Spinal cord (tissue), 10 donors: ENCODE measurements at places on chromosomes 1 and 21. TPM values are rescaled to one million over a fixed set of nuclear protein-coding genes. Genes with fewer than 3 reads are reported as not detected.

DNA sequence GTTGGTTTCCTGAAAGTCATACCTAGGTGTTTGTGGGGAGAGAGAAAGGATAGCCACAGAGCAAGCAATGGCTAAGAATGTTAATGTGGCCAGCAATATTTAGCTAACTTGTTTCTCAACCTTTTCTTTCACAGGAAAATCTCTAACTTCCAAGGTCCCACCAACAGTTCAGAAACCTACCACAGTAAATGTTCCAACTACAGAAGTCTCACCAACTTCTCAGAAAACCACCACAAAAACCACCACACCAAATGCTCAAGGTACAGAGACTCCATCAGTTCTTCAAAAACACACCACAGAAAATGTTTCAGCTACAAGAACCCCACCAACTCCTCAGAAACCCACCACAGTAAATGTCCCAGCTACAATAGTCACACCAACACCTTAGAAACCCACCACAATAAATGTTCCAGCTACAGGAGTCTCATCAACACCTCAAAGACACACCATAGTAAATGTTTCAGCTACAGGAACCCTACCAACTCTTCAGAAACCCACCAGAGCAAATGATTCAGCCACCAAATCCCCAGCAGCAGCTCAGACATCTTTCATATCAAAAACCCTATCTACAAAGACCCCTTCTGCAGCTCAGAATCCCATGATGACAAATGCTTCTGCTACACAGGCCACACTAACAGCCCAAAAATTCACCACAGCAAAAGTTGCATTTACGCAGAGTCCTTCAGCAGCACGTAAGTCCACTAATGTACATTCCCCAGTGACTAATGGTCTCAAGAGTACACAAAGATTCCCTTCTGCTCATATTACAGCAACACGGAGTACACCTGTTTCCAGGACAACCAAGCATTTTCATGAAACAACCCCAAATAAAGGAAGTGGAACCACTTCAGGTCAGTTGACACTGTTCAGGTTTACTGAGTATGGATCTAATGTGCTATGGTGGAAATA is 15.3 kb downstream of the CD55 start:
- no peaks in the 10 kb centered on the region for H3K27me3 ChIP-seq
- H3K4me3 ChIP-seq, result no peak overlapping the region
- H3K4me1 ChIP-seq, result no peaks in the 10 kb centered on the region
- no peak for DNase-seq

- H3K27me3 ChIP-seq, result no peaks in the 10 kb centered on the region
- H3K4me3 ChIP-seq, result no peak overlapping the region
- no peak overlapping the region for H3K27ac ChIP-seq
Measured at GRCh38 chr1:248098529-248098928, 3.5 kb downstream of the OR2L13 start.

The LYPD8 gene
- not detected for total RNA-seq

DNA sequence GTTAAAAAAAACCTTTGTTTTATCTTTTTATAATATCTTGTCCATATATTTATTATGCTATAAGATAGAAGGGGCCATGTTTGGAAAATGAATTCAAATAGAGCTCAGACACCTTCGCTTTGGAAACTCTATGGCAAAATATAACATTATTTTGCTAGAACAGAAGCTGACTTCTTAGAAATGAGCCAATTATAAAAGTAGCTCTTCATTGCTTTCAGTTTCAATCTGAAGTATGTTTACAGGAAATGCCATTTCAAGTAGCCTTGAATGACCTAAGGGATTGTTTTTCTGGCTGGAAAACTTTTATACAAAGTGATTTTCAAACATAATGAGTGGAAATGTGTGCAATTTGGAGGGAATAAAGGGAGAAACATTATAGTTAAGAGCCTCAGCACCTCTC is 37.8 kb upstream of the GBP5 start:
- H3K4me1 ChIP-seq, result no peaks in the 10 kb centered on the region
- no peak overlapping the region for H3K4me3 ChIP-seq
- no peak overlapping the region for H3K27ac ChIP-seq
- H3K27me3 ChIP-seq, result no peaks in the 10 kb centered on the region
- H3K36me3 ChIP-seq, result no peaks in the 10 kb centered on the region

The NPR1 gene
- total RNA-seq, result 6.3 TPM

- no peak overlapping the region for H3K4me3 ChIP-seq
- H3K27me3 ChIP-seq, result no peaks in the 10 kb centered on the region
- no peaks in the 10 kb centered on the region for H3K36me3 ChIP-seq
- no peaks in the 10 kb centered on the region for H3K4me1 ChIP-seq
Measured at GRCh38 chr1:171754353-171754705, 12.5 kb upstream of the VAMP4 start.

DNA sequence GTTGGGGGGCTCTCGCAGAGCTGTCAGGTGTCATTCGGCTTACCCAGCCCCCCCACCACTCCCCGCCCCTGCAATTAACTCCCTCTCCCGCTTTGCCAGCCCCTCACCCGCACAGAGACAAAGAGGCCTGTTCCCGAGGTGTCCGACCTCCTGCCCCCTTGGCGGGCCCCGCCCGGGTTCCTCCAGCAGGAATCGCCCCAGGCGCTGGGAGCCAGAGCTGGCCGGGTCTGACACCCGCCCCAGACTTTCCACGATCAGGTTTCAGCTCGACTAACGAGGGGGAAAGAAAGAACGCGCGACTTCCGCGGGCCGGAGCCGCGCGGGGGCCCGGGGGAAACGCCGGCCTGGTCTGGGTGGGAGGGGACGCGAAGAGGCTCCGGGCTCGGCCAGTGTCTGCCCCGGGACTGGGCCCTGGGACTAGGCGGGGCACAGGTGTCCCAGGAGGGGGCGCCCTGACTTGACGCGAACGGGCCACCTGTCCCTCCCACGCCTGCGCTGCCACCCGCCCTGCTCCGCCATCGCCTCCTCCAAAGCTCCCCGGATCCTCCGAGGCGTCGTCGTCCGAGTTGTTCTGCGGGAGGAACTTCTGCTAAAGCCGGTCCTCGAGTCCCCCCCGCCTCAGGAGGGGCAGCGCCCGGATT is 36.4 kb upstream of the HHAT start:
- no peak for DNase-seq
- no peaks in the 10 kb centered on the region for H3K36me3 ChIP-seq
- no peaks in the 10 kb centered on the region for H3K27me3 ChIP-seq
- peak overlapping the region; percentile 45 for H3K4me3 ChIP-seq

DNA sequence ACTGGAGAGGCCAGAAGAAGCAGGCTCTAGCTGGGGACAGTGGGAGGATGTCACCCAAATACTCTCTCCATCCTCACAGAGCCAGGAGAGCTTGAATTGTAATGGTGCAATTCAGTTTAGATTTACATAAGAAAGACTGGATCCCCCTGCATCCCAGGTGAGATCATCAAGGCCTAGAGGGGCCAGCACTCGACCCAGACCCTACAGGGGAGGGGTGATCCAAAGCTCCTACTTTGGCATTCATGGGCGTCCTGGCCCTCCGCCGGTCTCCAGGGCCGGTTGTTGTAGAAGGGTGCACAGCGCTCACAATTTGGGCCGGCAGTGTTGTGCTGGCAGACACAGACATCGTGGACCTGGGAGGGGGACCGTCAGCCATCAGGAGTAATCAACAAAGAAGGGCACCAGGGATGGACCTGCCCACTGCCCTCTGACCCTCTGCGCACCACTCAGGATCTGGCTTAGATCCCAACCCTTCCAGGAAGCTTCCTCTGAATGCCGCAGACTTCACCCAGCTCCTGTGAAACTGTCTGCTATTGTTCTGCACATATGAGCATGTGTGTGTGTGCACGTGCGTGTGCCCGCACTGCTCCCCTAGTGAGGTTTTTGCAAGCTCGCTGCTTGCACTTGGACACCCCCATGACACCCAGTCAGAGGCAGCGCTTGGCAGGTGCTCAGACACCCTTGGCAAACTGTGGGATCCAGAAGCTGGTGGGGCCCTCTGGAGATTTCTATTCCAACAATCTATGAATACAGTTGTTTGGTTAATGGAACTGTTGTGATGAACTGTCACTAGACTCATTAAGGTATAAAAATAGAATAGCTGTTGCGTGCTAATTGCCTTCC is 21.6 kb downstream of the LAMB3 start:
- DNase-seq, result peak; percentile 54
- H3K27me3 ChIP-seq, result no peaks in the 10 kb centered on the region
- H3K36me3 ChIP-seq, result peaks cover 3% of the 10 kb centered on the region
- no peak overlapping the region for H3K27ac ChIP-seq

- H3K4me3 ChIP-seq, result no peak overlapping the region
- no peak for DNase-seq
- H3K36me3 ChIP-seq, result no peaks in the 10 kb centered on the region
- H3K4me1 ChIP-seq, result peaks cover 8% of the 10 kb centered on the region
Measured at GRCh38 chr1:205205055-205205454, 6.4 kb downstream of the DSTYK start.

The A3GALT2 gene
- not detected for total RNA-seq

The GIPC2 gene
- total RNA-seq, result 1.5 TPM

DNA sequence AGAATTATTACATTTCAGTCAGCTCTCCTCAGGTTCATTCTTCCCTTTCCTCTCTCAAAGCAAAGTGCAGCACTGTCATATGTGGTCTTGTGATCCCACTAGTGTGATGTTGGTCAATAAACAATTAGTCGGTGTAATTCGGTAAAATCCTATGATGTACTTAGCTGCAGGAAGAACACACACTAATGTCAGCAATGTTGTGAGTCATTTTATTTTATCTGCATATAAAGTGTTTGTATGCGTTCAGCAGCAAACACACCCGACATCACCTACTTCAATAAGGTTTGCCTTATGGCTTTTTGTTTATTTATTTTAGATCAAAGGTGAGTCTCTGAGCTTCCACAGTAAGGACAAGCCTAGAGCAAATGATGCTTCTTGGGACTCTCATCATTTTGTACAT is 47.8 kb downstream of the PTPN14 start:
- no peaks in the 10 kb centered on the region for H3K27me3 ChIP-seq
- H3K36me3 ChIP-seq, result no peaks in the 10 kb centered on the region
- no peak for DNase-seq

DNA sequence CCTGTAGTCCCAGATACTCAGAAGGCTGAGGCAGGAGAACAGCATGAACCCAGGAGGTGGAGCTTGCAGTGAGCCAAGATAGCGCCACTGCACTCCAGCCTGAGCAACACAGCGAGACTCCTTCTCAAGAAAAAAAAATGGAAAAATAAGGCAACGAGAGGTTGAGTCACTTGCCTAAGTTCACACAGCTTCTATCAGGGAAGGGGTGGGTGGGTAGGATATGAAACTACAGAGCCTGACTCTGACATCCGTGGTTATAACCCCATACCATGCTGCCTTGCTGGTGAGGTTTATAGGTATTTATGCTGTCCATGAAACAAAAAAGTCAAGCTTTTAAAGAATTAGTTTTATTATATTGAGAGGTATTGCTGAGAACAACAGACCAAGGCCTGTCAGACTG is 61.5 kb upstream of the RAB4A start:
- DNase-seq, result no peak
- H3K4me1 ChIP-seq, result peaks cover 19% of the 10 kb centered on the region
- H3K4me3 ChIP-seq, result no peak overlapping the region
- no peaks in the 10 kb centered on the region for H3K36me3 ChIP-seq
- H3K27ac ChIP-seq, result no peak overlapping the region
- no peaks in the 10 kb centered on the region for H3K27me3 ChIP-seq

The RHCE gene
- total RNA-seq, result 1.8 TPM

GRCh38 chr1:28010969-28011368 is 51.2 kb downstream of the XKR8 start:
- H3K4me1 ChIP-seq, result no peaks in the 10 kb centered on the region
- no peaks in the 10 kb centered on the region for H3K27me3 ChIP-seq
- H3K36me3 ChIP-seq, result peaks cover 10% of the 10 kb centered on the region
- no peak overlapping the region for H3K4me3 ChIP-seq
- H3K27ac ChIP-seq, result no peak overlapping the region
- no peak for DNase-seq

- DNase-seq, result no peak
- peaks cover 30% of the 10 kb centered on the region for H3K4me1 ChIP-seq
- peaks cover 70% of the 10 kb centered on the region for H3K36me3 ChIP-seq
- H3K27ac ChIP-seq, result no peak overlapping the region
- H3K4me3 ChIP-seq, result no peak overlapping the region
Measured at GRCh38 chr1:22524481-22524880, 38.8 kb upstream of the EPHA8 start.

DNA sequence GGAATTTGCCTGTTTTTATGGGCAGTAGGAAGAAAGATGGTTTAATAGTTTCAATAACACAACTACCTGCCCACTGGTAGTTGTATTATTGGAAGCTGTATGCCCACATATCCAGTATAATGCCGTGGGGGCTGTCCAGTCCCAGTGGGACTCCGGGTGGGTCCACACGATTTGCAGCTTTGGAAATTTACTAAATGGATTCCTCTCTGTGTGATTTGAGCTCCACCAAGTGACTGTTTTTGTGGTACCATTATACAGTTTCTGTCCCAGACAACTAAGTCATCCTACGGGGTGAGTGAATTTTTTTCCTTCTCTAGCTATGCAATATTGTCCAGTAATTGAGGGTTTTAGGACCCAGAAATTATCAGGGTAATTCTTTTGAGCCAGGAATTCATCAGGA is 86.8 kb downstream of the PLA2G4A start:
- H3K4me1 ChIP-seq, result no peaks in the 10 kb centered on the region
- H3K4me3 ChIP-seq, result no peak overlapping the region
- H3K36me3 ChIP-seq, result no peaks in the 10 kb centered on the region
- H3K27ac ChIP-seq, result no peak overlapping the region

DNA sequence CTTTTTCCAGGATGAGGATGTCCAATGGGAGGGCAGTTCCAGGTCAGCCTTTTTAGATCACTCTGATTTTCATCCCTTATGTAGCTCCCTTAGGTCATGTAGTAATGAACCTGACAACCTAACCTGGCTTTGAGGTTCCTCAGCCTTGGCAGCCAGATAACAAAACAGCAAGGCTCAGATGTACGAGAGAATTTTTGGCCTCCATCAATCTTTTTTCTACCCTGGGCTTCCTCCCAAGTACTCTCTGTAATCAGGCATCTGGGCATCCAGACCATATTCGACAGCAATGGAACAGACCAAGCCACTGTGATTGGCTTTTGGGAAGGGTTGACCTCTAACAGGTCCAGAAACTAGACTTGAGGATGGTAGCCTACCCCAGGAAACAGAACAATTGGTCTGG is 38.6 kb downstream of the KCNH1 start:
- no peak overlapping the region for H3K4me3 ChIP-seq
- no peaks in the 10 kb centered on the region for H3K4me1 ChIP-seq
- no peaks in the 10 kb centered on the region for H3K27me3 ChIP-seq
- H3K36me3 ChIP-seq, result no peaks in the 10 kb centered on the region
